ENCODE measurements at places on chromosomes 5 and 9.

DNA sequence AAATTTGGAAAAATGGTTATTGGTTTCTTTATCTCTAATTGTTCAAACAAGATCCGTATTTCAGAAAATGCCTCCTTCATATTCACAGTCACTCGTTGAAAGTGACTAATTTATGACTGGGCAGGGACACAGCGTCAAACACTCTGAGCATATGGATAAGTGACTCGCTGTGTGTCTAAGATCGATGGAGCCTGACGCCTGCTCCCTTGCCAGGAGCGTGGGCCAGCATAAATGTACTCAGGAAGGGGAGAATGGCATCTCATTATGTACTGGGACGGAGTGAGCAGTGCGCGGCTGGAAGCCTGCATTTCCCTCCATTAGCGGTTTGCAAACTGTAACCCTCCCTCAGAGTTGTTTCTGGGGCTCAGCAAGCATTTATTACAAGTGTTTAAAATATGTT is 79.8 kb upstream of the CAST start:
- peak; percentile 62 for DNase-seq

GRCh38 chr9:85602742-85603141 is 139.0 kb downstream of the AGTPBP1 start:
- no peak for DNase-seq

DNA sequence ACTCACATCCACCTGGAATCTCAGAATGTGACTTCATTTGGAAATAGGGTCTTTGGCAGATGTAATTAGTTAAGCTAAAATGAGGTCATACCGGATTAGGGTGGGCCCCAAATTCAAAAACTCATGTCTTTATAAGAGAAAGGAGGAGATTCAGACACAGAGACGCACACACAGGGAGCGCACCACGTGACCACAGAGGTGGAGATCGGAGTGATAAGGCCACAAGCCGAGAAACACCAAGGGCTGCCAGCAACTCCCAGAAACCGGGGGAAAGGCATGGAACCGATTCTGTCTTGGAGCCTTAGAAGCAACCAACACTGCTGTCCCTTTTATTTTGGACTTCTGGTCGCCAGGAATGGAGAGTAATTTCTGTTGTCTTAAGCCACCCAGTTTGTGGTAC is 31.8 kb upstream of the LMX1B start:
- DNase-seq, result no peak

GRCh38 chr5:173794901-173795416 is 93.2 kb upstream of the CPEB4 start:
- no peak for DNase-seq

GRCh38 chr5:169848271-169848670 is 132.0 kb downstream of the INSYN2B start:
- no peak for DNase-seq

GRCh38 chr5:160419458-160420330 is 813 bp upstream of the SLU7 start:
- no peak for DNase-seq

GRCh38 chr9:127214421-127215267 is 49.9 kb upstream of the GARNL3 start:
- peak; percentile 60 for DNase-seq

- no peak for DNase-seq
These were observed 39.6 kb downstream of the RGS3 start for GRCh38 chr9:113503131-113503541.

- no peak for DNase-seq
These were observed 286 bp upstream of the ZNF483 start for GRCh38 chr9:111524731-111525055.

DNA sequence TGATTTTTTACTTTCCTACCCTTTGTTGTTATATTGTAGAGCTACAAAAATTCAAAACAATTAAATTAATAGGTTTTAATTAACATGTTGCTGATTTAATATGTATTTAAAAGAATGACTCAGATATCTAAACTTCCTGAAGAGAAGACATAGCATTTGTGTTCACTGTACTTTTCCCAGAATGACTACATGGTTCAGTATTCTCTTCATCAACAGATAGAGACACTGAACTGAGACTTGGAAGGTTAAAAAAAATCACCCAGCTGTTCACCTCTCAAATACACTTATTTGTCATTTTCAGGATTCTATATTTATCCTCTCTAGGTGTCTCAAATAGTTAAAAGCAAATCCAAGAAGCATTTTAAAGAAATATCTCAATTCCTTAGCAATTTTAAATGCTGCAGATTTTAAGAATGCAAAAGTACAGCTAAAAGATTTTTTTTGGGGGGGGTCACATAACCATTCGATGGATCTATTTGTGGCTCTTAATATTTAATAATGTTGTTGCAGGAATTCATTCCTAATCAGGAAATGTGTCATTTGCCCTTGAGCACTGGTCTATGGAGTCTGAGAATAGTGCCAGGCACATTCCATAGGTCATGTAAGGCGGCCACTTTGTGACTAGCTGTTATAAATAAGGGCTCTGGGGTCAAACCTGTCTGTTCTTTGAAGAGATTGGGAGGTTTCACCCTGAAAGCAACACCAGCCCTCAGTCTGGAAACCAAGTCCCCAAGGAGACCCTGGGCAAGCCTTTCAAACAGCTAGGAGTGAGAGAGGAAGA is 463.1 kb downstream of the NR2F1-AS1 start:
- DNase-seq, result peak; percentile 22

DNA sequence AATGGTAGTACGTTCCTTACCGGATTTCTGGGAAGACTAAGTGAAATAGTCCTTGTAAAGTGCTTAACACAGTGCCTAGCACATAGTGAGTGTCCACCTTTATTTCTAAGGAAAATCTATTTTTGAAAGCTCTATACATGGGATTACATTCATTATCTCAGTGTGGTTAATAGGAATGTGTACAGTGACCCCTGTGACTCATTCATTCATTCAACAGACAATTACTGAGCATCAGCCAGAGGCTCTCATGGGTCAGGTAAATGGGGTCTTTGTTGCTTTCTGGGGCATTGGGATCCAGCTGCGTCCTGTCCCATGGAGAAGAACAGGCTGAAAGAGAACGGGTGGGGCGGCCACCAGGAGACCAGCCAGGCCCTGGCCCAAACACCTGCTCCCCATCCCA is 226.2 kb upstream of the TBC1D2 start:
- peak; percentile 55 for DNase-seq

DNA sequence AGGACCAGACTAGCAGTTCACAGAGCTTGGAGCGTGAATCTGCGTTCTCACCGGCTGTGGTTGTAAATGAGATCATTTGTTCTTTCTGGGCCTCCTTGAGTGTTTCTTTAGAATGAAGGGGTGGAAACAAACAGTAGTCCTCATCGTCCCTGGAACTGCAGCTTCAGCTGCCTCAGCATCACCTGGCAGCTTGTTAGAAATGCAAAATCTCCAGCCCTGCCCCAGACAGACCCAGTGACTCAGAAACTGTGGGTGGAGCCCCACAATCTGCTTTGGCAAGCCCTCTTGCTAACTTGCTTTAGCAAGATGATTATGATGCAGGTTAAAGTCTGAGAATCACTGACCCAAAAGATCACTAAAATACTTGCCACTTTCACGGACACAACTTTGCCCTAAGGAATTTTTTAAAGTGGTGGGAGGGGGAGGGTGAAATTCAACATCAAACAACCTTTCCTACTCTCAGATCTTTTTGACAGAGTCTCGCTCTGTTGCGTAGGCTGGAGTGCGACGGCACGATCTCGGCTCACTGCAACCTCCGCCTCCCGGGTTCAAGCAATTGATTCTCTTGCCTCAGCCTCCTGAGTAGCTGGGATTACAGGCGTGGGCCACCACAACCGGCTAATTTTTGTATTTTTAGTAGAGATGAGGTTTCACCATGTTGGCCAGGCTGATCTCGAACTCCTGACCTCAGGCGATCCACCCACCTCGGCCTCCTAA is 86.0 kb downstream of the BRINP1 start:
- peak; percentile 4 for DNase-seq

- DNase-seq, result no peak
These were observed 347.6 kb downstream of the EBF1 start for GRCh38 chr5:158751961-158752655.

GRCh38 chr5:112161392-112161748 is 257.7 kb downstream of the EPB41L4A start:
- no peak for DNase-seq

DNA sequence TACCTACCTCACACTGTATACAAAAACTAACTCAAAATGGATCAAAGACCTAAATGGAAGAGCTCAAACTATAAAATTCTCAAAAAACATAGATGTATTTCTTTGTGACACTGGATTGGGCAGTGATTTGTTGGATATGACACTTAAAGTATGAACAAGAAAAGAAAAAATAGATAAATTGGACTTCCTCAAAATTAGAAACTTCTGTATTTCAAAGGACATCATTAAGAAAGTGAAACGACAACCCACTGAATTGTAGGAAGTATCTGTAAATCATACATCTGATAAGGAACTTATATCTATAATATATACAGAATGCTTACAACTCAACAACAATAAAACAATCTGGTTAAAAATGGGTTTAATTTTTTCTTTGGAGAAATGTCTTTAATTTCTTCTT is 96.7 kb downstream of the NRG2 start:
- no peak for DNase-seq

DNA sequence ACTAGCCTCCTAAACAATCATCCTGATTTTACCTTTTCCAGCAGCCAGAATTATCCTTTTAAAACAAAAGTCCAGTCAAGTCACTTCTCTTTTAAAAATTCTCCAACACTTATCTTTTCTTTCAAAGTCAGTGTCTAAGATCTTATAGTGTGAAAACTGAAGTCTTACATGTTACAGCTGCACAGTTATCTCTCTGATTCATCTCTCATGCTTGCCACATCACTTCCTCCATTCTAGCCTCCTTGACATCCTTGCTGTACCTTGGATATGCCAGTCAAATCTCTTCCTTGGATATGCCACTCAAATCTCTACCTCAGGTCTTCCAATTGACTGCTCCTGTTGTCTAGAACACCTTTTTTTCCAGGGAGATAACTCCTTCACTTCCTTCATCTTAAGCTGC is 361.7 kb upstream of the FTMT start:
- DNase-seq, result no peak

GRCh38 chr5:83745816-83746215 is 25.2 kb upstream of the HAPLN1 start:
- peak; percentile 78 for DNase-seq

DNA sequence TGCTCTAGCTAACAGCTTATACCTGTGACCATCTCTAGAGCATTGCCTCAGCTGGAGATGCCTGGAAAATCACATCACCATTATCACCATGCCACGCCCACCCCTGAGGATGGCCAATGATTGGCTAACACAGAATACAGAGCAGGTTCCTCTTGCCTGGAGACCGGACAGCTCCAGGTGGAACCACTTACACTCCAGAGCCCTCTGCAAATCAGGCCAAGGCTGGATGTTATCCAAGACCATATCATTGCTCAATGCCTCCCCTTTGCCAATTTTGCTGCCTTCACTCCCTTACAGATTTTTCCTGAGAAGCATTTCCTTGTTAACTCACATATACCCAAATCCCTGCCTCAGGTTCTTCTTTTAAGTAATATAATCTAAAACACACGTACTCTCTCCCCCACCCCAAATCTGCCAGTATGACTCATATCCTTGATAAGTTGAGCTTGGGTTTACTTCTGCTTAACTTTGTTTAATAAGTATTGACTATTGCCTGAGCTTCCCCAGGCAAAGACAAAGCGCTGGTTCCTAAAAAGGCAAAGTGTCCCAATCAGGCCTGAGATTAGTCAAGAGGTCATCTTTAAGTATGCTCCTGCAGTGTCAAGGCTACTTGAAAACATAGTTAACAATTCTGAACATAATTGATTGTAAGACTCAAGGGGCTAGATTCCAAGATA is 309.6 kb downstream of the EPB41L4A start:
- peak; percentile 82 for DNase-seq

DNA sequence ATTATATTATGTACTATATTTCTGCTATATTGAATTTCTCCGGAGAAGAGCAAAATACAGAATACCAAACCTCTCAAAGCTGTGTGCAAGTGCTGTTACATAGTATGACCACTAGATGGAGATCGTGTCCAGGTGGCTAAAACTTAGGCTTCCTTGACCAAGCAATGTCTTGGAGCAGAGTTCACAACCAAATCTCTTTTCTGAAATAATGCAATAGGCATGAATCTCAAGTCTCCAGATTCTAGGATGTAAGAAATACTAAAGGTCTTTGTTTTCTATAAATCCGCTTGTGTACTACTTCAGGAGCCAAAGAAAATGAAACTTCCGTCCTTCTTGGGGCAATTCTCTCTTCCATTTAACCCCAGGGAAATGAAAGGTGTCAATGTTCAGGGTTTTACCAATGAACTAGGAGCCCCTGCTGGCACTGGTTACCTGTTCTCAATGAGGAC is 181.5 kb upstream of the RAI14 start:
- DNase-seq, result peak; percentile 61

DNA sequence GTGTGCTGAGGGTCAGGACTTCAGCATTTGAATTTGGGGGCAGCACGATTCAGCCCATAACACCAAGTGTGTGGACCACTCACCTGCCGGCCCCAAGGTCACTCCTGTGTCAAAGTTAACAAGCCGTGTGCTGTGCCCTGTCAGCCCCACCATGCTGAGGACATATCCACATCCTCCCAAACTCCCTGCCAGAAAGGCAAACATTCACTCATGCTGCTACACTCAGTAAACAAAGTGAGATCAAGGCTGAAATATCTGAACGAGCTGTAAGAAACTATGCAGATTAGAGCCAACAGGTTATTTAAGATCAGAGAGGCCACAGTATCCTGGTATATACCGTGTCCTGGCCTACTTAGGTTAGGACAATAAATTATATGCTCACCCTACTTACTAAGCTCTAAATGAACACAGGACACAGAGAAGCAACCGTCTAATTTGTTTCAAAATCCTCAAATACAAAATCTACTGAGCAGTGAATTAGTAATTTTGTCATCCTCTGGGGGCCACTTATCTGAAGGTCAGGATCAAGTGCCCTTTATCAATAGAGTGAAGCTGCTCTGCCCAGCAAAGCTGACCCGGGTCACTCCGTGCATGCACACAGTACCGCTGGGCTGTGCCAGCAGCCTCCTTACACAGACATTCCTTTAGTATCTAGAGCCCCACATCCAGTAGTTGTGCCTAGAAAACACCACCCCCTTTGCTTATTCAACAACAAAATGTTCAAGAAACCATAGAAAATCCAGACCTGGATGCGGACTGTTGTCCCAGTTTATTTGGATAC is 28.2 kb downstream of the RETREG1 start:
- no peak for DNase-seq

GRCh38 chr9:80285326-80285725 is 713.6 kb downstream of the TLE4 start:
- peak; percentile 11 for DNase-seq

- DNase-seq, result peak; percentile 52
These were observed 11.4 kb upstream of the ASS1 start for GRCh38 chr9:130433168-130433946.

Measured in fibroblast of skin of right biceps (primary cell).